ENCODE measurements at places on chromosomes 2 and 18.

- DNase-seq: no peak
- no peaks in the 10 kb centered on the region for H3K4me1 ChIP-seq
- H3K4me3 ChIP-seq: no peak overlapping the region
- H3K27me3 ChIP-seq: no peaks in the 10 kb centered on the region
Observed at GRCh38 chr2:70834881-70835280, 735 bp downstream of the CD207 start.

DNA sequence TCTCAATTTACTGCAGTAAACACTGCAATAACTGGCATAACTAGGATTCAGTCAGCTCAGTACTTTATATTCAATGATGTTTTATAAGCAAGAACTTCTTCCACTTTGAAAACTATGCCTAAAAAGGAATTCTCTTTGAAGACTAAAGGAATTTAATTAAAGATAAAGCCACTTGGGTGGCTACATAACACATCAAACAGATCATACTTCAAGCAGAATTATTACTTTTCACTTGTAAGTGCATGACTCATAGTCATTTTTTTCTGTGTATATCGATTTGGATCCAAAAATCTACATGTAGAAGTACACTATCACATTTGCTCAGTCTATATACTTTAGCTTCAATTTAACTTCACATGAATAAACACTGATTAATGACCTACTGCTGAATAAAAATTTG, 4.0 kb downstream of the KANSL1L start:
- H3K27me3 ChIP-seq: no peaks in the 10 kb centered on the region
- H3K27ac ChIP-seq: no peak overlapping the region
- DNase-seq: no peak
- peaks cover 14% of the 10 kb centered on the region for H3K4me1 ChIP-seq
- H3K36me3 ChIP-seq: no peaks in the 10 kb centered on the region

DNA sequence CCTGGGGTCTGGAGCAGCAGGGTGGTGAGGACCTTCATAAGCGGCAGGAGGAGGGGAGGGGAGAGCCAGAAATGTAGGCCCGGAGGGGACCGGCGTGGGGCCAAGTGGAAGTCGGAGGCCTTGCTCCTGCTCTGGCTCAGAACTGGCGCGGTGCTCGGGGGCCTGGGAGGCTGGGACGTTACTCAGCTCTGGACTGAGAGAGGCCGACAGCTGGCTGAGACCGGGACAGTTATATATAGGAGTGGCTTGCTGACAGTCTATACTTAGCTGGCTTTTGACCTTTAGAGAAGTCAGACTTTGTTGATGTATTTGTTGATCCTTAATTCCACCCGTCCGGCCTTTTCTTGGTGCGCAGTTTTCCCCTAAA, 15.7 kb downstream of the IGFBP5 start:
- peaks cover 5% of the 10 kb centered on the region for H3K27me3 ChIP-seq
- DNase-seq: no peak
- no peaks in the 10 kb centered on the region for H3K4me1 ChIP-seq
- no peaks in the 10 kb centered on the region for H3K36me3 ChIP-seq
- H3K4me3 ChIP-seq: no peak overlapping the region
- no peak overlapping the region for H3K27ac ChIP-seq

GRCh38 chr2:194672994-194673393, 984.0 kb upstream of the SLC39A10 start:
- H3K4me3 ChIP-seq: no peak overlapping the region
- H3K4me1 ChIP-seq: no peaks in the 10 kb centered on the region
- H3K36me3 ChIP-seq: no peaks in the 10 kb centered on the region
- H3K27ac ChIP-seq: no peak overlapping the region

- no peaks in the 10 kb centered on the region for H3K36me3 ChIP-seq
- no peak overlapping the region for H3K27ac ChIP-seq
- H3K4me1 ChIP-seq: no peaks in the 10 kb centered on the region
- no peaks in the 10 kb centered on the region for H3K27me3 ChIP-seq
- no peak for DNase-seq
Observed at GRCh38 chr2:6353669-6354068, 512.0 kb downstream of the CMPK2 start.

GRCh38 chr18:13635046-13635445, 91.3 kb downstream of the FAM210A start:
- no peaks in the 10 kb centered on the region for H3K27me3 ChIP-seq
- peaks cover 5% of the 10 kb centered on the region for H3K36me3 ChIP-seq
- no peaks in the 10 kb centered on the region for H3K4me1 ChIP-seq
- no peak for DNase-seq

DNA sequence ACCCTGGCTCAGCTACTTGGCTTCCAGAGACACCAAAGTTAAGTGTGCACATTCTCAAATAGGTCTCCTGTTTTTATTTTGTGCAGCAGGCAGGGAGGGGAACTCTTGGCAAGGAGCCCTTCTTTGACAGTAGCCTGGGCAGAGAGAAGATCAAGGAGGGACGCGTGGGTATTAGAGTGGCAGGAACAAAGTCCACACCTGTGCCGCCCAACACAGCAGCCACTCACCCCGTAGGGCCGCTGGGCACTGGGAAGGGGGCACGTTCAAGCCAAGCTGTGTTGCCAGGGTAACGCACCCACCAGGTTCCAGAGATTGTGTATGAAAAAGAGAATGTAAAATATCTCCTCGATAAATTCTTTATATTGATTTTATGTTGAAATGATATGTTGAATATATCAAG, 229.3 kb upstream of the AGAP1 start:
- DNase-seq: no peak
- H3K27ac ChIP-seq: no peak overlapping the region
- H3K36me3 ChIP-seq: no peaks in the 10 kb centered on the region

DNA sequence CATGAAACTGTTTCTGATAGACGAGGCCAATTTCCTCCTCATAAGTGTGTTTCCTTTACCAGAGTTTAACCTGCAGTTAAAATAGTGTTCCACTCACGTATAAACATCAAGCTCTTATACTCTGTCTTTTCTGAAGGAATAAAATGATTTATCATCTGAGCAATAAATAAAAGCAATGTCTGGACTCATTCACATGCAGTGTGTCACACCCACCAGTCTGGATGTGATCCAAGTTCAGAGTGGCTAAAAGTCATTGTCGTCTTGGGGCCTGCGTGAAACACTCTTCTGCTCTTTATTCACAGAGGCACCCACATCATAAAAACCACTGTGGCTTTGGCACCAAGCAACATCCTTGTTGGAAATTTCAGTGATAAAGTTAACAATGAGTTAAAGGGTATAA, 19.5 kb upstream of the SLC9A4 start:
- H3K27ac ChIP-seq: no peak overlapping the region
- H3K4me1 ChIP-seq: no peaks in the 10 kb centered on the region
- no peaks in the 10 kb centered on the region for H3K27me3 ChIP-seq
- H3K36me3 ChIP-seq: no peaks in the 10 kb centered on the region
- DNase-seq: no peak

DNA sequence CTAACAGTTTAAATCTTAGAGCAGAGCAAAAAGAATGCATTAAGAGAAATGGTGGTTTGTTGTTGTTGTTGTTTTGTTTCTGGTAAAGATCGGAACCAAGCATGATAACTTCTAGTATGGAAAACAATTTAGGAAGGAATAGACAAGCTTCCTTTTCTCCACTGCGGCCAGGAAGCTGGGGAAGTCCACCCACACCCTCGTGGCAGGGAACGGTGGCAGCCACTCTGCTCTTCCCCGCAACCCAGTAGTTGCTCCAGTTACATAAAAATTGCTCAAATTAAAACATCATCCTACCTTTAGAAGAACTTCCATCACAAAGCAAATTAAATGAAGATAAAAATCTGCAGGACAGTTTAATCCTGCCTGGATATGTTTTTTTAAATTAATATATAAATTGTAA, 113.0 kb downstream of the RBMS1 start:
- no peak overlapping the region for H3K27ac ChIP-seq
- H3K36me3 ChIP-seq: peaks cover 5% of the 10 kb centered on the region
- no peaks in the 10 kb centered on the region for H3K27me3 ChIP-seq
- H3K4me1 ChIP-seq: peaks cover 40% of the 10 kb centered on the region
- no peak for DNase-seq
- H3K4me3 ChIP-seq: no peak overlapping the region

GRCh38 chr2:196399722-196400691, 228.6 kb upstream of the STK17B start:
- DNase-seq: no peak
- no peaks in the 10 kb centered on the region for H3K4me1 ChIP-seq
- no peak overlapping the region for H3K27ac ChIP-seq
- H3K36me3 ChIP-seq: no peaks in the 10 kb centered on the region

DNA sequence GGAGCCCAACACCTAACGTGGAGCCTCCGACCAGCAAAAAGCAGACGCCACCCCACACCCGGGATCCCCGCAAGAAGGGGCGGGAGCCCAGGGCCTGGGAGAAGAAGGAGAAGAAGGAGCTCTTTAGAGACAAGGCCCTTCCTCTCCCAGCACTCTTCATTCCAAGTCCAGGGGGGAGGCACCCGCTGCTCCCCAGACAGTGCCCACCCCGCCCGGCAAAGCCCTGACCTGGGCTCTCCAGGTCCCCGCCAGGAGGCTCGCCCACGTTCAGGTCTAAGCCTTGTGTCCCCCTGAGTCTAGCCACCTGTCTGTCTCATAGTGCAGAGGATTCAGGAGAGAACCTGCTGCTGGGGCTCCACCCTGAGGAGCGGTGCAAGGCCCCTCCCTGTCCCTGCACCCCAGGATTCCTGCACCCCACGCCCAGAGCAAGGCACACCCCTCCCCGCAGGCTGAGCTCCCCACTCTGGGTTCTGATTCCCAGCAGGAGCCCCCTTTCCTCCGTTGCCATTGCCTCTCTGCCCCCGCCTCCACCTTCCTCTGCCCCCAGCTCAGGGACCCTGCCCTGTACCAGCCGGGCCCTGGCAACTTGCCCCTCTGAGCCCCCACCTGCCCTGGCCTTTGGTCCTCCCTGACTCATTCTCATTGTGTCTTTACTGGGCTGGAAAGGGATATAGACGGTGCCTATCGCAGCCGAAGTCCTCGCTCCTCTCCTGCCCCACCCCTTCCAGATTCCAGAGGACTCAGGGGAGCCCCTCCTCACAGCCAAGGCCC, 33.5 kb upstream of the GPC1 start:
- H3K4me3 ChIP-seq: no peak overlapping the region
- H3K4me1 ChIP-seq: peaks cover 20% of the 10 kb centered on the region
- no peaks in the 10 kb centered on the region for H3K36me3 ChIP-seq

- no peak overlapping the region for H3K4me3 ChIP-seq
- H3K36me3 ChIP-seq: no peaks in the 10 kb centered on the region
- DNase-seq: no peak
- H3K4me1 ChIP-seq: no peaks in the 10 kb centered on the region
- H3K27ac ChIP-seq: no peak overlapping the region
- H3K27me3 ChIP-seq: no peaks in the 10 kb centered on the region
Observed at GRCh38 chr18:997499-997898, 92.8 kb downstream of the ADCYAP1 start.

GRCh38 chr2:234989183-234989701, 37.4 kb downstream of the SH3BP4 start:
- no peaks in the 10 kb centered on the region for H3K27me3 ChIP-seq
- no peaks in the 10 kb centered on the region for H3K36me3 ChIP-seq
- DNase-seq: no peak
- no peak overlapping the region for H3K27ac ChIP-seq
- H3K4me1 ChIP-seq: no peaks in the 10 kb centered on the region
- H3K4me3 ChIP-seq: no peak overlapping the region

- no peak overlapping the region for H3K4me3 ChIP-seq
- H3K27me3 ChIP-seq: no peaks in the 10 kb centered on the region
- no peak overlapping the region for H3K27ac ChIP-seq
- DNase-seq: no peak
- H3K4me1 ChIP-seq: no peaks in the 10 kb centered on the region
Observed at GRCh38 chr18:50836521-50836957, 16.7 kb upstream of the MRO start.

DNA sequence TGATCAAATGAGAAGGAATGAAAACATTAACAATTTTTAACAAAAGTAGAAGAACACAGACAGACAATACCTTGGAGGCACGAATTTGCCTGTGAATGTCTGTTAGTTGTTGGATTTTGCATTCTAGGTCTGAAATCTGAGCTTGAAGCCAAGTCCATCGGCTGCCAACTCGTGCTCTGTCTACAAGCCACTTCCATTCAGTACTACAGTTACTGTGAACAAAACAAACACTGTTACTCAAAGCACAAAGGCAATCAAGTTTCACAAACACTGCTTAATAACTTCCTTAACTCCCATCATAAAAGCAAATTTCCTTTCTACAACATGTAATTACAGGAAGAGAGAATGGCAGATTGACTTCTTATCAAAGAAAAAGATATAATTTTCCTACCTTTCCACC, 42.2 kb downstream of the KANSL1L start:
- H3K36me3 ChIP-seq: no peaks in the 10 kb centered on the region
- no peak overlapping the region for H3K27ac ChIP-seq
- no peaks in the 10 kb centered on the region for H3K4me1 ChIP-seq
- DNase-seq: no peak
- no peaks in the 10 kb centered on the region for H3K27me3 ChIP-seq

GRCh38 chr18:58562146-58562998, 66.5 kb downstream of the ALPK2 start:
- DNase-seq: no peak
- H3K36me3 ChIP-seq: no peaks in the 10 kb centered on the region
- no peaks in the 10 kb centered on the region for H3K4me1 ChIP-seq
- H3K4me3 ChIP-seq: no peak overlapping the region
- H3K27me3 ChIP-seq: no peaks in the 10 kb centered on the region

- H3K4me1 ChIP-seq: peaks cover 18% of the 10 kb centered on the region
- no peak overlapping the region for H3K4me3 ChIP-seq
- DNase-seq: no peak
- no peak overlapping the region for H3K27ac ChIP-seq
Observed at GRCh38 chr2:241983571-241984270, 114.2 kb downstream of the RTP5 start.

GRCh38 chr2:165795011-165795410, 964 bp upstream of the GALNT3 start:
- H3K27ac ChIP-seq: no peak overlapping the region
- H3K27me3 ChIP-seq: peaks cover 6% of the 10 kb centered on the region
- DNase-seq: no peak
- no peaks in the 10 kb centered on the region for H3K36me3 ChIP-seq
- H3K4me3 ChIP-seq: peak overlapping the region; percentile 67
- H3K4me1 ChIP-seq: peaks cover 19% of the 10 kb centered on the region

GRCh38 chr2:216119986-216120385, 10.8 kb downstream of the XRCC5 start:
- H3K36me3 ChIP-seq: peaks cover 92% of the 10 kb centered on the region
- H3K4me3 ChIP-seq: no peak overlapping the region
- DNase-seq: no peak
- H3K4me1 ChIP-seq: peaks cover 8% of the 10 kb centered on the region

- no peaks in the 10 kb centered on the region for H3K36me3 ChIP-seq
- H3K27me3 ChIP-seq: no peaks in the 10 kb centered on the region
- H3K4me3 ChIP-seq: no peak overlapping the region
- no peak for DNase-seq
Observed at GRCh38 chr2:1626271-1626681, 118.0 kb downstream of the PXDN start.

DNA sequence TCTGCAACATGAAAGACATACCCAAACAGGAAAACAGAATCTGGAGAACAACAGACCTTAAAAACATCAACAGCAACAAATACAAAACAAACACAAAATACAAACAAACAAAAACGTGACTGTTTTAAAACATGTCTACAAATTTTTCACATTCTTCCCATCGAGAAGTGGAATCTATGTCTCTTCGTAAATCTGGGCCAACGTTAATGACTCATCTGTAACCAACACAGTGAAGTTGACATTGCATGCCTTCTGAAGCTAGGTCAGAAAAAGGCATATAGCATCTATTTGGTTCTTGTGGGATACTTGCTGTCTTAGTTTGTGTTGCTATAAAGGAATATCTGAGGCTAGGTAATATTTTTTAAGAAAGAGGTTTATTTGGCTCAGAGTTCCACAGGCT, 269.0 kb upstream of the FBXO11 start:
- H3K36me3 ChIP-seq: no peaks in the 10 kb centered on the region
- no peaks in the 10 kb centered on the region for H3K4me1 ChIP-seq
- no peak overlapping the region for H3K4me3 ChIP-seq
- no peak overlapping the region for H3K27ac ChIP-seq
- H3K27me3 ChIP-seq: no peaks in the 10 kb centered on the region
